ENCODE measurements at places on chromosomes 11 and 22.

DNA sequence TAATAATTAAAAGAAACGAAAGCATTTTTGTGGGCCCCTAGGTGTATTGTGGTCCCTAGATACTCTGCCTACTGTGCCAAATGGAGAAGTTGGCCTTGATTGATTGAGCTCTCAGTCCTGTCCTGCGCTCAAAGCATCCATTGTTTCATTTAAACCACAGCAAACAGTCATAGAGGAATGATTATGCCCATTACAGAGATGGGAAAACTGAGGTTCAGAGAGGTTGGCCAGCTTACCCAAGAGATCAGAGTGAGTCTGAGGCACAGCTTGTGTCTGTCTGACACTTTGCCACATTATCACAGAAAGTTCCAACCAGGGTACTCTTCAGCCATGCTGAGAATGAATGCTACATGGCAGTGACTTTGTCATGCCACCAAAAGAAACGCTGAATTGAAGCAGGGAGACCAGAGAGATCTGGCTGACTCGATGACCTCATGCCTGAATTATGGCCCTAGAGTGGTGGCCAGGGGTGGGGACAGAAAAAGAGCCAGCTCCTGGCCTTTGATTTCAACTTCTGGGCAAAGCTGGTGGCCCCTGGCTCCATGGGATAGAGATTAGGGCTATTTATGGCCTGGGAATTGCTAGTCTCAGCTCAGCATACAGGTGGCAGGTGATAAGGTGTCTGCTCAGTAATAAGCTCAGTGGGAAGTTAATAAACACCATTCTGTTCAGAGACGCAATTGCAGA, 180.5 kb downstream of the MIAT start:
- no peaks in the 10 kb centered on the region for H3K36me3 ChIP-seq
- H3K27ac ChIP-seq: no peak overlapping the region
- no peak for DNase-seq
- no peaks in the 10 kb centered on the region for H3K27me3 ChIP-seq

DNA sequence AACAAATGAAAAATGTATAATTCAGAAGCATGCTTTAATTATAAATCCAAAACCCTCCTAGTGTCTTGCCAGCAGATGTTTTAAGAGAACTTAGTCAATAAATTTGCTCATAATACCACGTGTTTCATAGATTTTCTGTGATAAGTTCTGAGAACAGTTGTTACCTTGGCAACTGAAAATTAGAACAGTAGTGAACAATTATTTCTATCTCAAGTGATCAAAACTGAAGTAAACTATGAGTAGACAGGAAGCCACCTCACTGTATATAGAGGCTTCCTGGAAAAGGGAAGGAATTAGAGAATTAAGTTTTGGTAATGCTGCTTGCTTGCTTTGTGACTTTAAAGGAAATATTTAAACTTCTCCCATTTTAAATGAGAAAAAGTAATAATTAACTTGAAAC, 266.0 kb upstream of the ANO3 start:
- H3K36me3 ChIP-seq: no peaks in the 10 kb centered on the region
- DNase-seq: no peak
- no peak overlapping the region for H3K27ac ChIP-seq
- no peaks in the 10 kb centered on the region for H3K27me3 ChIP-seq
- H3K4me3 ChIP-seq: no peak overlapping the region

- H3K4me3 ChIP-seq: no peak overlapping the region
- H3K4me1 ChIP-seq: peaks cover 4% of the 10 kb centered on the region
- no peak for DNase-seq
- no peaks in the 10 kb centered on the region for H3K27me3 ChIP-seq
- no peaks in the 10 kb centered on the region for H3K36me3 ChIP-seq
Observed at GRCh38 chr11:123407130-123407995, 22.7 kb upstream of the GRAMD1B start.

DNA sequence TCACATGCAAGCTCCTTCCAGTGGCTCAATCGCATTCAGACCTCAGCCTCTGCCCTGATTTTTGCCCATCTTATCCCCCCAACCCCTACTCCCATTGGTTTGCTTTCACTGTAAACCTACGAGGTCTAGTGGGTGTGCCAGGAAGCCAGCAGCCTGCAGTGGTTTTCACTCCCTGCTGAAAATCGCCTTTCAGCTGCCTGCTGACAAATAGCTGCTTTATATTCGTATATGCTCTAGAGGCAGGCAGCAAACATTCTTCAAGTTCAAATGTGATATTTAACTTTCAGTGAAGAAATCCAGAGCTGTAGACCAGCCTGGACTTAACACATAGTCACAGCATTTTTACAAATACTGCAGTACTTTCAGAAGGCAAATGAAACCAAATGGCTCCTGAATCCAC, 92.8 kb upstream of the APOA1 start:
- peak overlapping the region; percentile 18 for H3K27ac ChIP-seq
- peaks cover 19% of the 10 kb centered on the region for H3K36me3 ChIP-seq
- no peaks in the 10 kb centered on the region for H3K27me3 ChIP-seq
- DNase-seq: no peak
- peaks cover 42% of the 10 kb centered on the region for H3K4me1 ChIP-seq
- no peak overlapping the region for H3K4me3 ChIP-seq

DNA sequence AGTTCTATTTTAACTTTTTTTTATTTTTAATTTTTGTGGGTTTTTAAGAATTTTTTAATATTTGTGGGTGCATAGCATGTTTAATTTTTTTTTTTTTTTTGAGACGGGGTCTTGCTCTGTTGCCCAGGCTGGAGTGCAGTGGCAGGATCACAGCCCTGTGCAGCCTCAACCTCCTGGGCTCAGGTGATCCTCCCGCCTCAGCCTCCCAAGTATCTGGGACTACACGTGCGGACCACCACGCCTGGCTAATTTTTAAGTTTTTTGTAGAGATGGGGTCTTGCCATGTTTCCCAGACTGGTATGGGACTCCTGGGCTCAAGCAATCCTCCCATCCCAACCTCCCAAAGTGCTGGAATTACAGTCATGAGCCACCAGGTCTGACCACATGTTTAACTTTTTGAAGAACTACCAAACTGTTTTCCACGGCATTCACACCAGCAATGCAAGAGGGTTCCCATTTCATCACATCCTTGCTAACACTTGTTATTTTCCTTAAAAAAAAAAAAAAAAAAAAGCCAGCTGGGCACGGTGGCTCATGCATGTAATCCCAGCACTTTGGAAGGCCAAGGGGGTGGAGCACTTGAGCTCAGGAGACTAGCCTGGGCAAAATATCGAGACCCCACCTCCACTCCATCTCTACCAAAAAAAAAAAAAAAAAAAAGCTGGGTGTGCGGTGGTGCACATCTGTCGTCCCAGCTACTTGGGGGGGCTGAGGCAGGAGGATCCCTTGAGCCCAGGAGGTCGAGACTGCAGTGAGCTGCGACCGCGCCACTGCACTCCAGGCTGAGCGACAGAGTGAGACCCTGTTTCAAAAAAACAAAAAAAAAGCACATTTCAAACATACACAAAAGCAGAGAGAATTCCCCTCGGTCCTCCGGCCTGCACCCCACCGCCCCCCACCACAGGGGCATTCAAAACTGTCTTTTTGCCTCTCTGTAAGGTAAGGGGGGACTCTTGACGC, 16.7 kb upstream of the TXNRD2 start:
- H3K27ac ChIP-seq: no peak overlapping the region
- H3K36me3 ChIP-seq: no peaks in the 10 kb centered on the region
- H3K4me3 ChIP-seq: peak overlapping the region; percentile 11
- no peaks in the 10 kb centered on the region for H3K27me3 ChIP-seq
- H3K4me1 ChIP-seq: peaks cover 48% of the 10 kb centered on the region
- DNase-seq: no peak

DNA sequence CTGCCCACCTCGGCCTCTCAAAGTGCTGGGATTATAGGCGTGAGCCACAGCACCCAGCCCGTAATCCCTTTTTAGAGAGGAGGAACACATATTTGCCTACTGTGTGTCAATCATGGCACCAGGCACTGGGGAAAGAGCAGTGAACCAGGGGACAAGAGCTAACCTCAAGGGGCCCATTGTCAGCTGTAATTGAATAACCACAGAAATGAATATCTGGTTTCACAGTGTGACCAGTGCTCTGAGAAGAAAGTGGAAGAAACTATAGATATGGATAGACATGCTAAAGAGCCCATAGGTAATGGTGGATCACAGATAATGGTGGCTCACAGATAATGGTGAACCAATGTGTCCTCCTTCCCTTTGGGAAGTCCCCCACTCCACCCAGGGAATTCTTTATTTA, 8.6 kb upstream of the KCTD14 start:
- no peaks in the 10 kb centered on the region for H3K36me3 ChIP-seq
- peaks cover 29% of the 10 kb centered on the region for H3K4me1 ChIP-seq
- DNase-seq: no peak
- H3K27me3 ChIP-seq: no peaks in the 10 kb centered on the region
- no peak overlapping the region for H3K4me3 ChIP-seq

GRCh38 chr22:24231706-24232105, 13.2 kb downstream of the GGT5 start:
- H3K27ac ChIP-seq: no peak overlapping the region
- no peaks in the 10 kb centered on the region for H3K36me3 ChIP-seq
- no peak for DNase-seq
- no peak overlapping the region for H3K4me3 ChIP-seq

GRCh38 chr11:36931139-36931538, 333.1 kb upstream of the RAG2 start:
- no peaks in the 10 kb centered on the region for H3K27me3 ChIP-seq
- no peak for DNase-seq
- no peaks in the 10 kb centered on the region for H3K36me3 ChIP-seq

DNA sequence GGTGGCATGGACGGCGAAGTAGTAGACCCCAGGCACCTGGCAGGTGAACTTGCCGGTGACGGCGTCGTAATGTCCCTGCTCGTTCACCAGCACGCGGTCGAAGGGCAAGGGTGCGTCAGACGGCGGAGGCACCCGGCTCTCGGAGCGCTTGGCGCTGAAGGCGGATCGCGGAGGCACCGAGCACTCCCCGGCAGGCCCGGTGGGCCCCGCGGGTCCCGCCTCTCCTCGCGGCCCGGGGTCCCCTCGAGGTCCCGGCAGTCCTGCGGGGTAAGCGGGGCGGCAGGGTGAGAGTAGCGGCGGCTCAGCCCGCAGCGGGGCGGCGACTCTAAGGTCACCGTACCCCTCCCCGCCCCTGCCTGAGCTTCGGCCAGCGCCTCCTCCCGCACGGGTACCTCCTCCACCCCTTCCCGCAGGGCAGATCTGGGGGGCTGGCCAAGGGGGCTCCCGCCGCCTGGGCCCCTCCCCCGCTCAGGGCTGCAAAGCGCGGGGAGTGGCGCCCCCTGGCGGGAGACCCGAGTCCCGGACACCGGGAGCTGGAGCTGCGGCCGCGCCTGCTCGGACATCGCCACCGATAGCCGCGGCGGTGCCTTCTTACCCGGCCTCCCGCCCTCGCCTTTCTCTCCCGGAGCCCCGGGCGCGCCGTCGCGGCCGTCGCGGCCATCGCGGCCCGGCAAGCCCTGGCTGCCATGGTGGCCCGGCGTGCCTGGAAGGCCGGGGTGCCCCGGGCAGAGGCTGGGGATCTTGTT, 921 bp downstream of the C1QTNF5 start:
- peaks cover 17% of the 10 kb centered on the region for H3K27me3 ChIP-seq
- peaks cover 51% of the 10 kb centered on the region for H3K4me1 ChIP-seq
- H3K27ac ChIP-seq: peak overlapping the region; percentile 96
- DNase-seq: peak; percentile 95

Data from upper lobe of left lung (tissue), 6 donors.